ENCODE measurements at places on chromosomes 6 and 20.

GRCh38 chr6:84615113-84615850, 149.1 kb downstream of the TBX18 start:
- DNase-seq = no peak

GRCh38 chr20:24206995-24207394, 218.4 kb upstream of the GGTLC1 start:
- DNase-seq = no peak

DNA sequence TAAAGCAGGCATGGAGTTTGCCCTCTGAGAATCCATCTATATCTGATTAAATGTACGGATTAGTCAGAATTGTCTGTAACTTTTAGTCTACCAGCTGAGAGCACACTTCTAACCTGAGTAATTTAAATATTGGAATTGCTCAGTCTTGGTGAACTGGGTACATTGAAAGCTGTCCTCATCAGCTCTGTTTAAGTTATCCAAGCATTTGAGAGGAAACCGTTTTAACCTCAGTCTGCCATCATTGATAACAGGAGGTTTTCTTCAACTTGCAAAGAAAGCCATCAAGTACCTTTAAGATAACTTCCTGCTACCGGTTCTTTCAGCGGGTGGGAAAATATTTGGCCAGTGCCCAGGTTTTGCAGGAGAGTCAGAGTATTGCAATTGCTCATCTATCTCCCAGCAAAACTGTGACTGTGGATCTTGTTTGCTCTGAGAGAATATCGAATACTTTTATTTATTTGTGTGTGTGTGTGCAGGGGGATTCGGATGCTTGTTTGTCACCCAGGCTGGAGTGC, 31.1 kb upstream of the F13A1 start:
- DNase-seq = no peak

DNA sequence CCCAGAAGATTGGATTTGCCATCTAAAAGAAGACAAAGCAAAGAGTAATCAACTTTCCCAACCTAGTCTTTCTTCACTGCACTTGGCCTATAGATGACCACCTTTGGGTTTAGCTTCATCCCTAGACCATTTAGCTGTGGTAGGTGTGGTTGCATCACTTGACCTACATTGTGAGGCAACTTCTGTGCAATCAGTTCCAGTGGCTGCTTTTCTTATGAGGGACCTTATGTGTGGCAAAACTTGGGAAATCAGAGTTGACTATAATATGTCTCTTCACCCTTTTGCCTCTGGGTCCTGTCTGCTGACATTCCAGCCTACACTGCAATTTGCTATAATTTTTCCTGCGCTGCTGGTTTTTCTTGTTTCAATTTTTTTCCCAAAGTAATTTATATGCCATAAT, 55.2 kb downstream of the PRDM13 start:
- no peak for DNase-seq

DNA sequence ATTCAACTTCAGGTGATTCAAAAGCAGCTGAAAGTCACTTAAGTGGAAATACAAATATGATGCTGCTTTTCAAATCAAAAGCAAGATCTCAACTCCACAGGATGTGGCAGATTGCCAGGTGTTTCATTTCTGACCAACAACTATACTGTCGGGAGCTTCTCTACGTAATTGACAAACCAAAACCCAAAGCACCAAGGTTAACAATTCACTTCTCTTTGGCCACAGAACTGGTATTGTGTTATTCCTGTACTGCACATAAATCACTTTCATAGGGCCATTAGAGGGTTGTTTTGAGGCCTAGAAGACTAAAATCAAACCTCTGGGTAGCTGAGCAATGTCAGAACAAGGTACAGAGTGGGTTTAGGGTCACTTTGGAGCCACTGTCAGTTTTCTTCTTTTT, 169.7 kb downstream of the HAO1 start:
- no peak for DNase-seq

- DNase-seq = no peak
These were observed 706 bp upstream of the TUBB2B start for GRCh38 chr6:3228046-3228671.

DNA sequence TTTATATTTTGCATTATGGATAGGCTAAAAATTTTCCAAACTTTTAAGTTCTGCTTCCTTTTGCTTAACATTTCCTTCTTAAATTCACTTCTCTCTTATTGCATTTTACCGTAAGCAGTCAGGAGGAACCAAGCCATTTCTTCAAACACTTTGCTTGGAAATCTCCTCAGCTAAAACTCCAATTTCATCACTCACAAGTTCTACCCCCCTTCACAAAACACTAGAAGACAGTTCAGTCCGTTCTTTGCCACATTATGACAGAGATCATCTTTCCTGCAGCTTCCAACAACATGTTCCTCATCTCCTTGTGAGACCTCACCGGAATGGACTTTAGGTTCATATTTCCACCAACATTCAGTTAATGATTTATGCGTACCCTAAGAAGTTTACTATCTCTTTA, 79.2 kb upstream of the LY86 start:
- no peak for DNase-seq

- DNase-seq = no peak
These were observed 19.8 kb downstream of the HDGFL1 start for GRCh38 chr6:22589118-22589517.

- no peak for DNase-seq
These were observed 53.0 kb upstream of the TCF21 start for GRCh38 chr6:133835901-133836300.

- DNase-seq = peak; percentile 58
These were observed 7.5 kb downstream of the SRXN1 start for GRCh38 chr20:645318-646106.

DNA sequence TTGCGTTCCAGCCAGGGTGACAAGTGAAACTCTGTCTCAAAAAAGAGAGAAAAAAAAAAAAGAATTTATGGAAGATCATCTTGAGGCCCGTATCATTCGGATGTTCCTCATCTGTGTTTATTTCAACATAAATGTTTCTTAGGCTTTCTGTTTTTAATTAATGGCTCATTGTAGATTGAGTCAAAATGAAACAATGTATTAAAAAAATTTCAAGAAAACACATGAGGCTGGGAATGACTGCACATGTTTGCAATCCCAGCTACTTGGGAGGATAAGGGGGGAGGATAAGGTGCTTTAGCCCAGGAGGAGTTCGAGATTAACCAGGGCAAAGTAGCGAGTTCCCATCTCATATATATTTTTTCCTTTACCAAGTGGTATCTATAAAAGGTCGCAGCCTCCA, 47.3 kb downstream of the ITCH start:
- DNase-seq = no peak

DNA sequence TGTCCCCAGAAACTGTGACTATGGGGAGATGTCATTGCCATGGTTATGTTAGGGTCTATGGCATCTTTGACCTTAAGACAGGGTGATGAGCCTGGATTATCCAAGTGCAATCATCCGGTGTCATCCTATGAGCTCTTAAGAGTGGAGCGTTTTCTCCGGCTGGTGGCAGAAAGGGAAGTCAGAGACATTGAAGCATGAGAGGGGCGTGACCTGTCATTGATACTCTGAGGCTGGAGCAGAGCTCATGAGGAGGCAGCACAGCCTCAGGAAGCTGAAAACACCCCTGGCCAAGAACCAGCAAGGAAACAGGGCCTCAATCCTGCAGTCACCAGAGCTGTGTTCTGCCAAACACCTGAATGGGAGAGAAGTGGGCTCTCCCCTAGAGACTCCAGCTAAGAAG, 59.6 kb downstream of the ANKRD60 start:
- no peak for DNase-seq

DNA sequence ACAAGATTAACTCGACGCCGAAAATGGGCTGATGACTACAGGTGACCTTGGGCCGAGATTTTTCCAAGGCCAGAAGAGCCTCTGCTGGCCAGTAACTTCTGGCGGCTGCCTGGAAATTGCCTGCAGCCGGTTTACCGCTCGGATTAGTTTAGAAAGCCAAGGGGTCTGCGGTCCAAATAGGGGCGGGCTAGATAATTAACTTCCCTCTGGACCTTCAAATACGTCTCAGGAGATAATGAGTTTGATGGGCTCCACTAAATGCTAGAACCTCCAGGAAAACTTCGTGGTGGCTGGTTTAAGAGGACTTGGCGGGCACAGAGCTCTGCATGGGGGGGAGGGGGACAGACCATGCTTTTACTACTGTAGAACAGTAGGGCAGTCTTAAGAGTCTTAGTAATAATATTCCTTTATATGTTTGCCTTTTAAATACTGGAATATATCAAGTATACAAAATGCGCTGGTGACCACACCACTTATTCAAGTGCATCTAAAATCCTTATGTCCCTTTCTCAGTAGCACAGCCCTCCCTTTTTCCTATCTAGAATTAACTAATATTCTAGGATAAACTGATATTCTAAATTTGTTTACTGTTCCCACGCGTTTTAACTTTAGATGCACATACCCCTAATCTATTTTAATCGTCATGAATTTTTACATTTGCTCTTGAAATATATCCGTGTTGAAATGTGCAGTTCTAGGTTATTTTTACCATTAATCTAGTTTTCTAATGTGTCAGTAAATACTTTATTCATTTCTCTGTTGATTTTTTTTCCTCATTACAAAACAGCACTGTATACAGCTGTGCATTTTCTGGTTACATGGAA, 107.5 kb upstream of the PRSS16 start:
- DNase-seq = no peak

DNA sequence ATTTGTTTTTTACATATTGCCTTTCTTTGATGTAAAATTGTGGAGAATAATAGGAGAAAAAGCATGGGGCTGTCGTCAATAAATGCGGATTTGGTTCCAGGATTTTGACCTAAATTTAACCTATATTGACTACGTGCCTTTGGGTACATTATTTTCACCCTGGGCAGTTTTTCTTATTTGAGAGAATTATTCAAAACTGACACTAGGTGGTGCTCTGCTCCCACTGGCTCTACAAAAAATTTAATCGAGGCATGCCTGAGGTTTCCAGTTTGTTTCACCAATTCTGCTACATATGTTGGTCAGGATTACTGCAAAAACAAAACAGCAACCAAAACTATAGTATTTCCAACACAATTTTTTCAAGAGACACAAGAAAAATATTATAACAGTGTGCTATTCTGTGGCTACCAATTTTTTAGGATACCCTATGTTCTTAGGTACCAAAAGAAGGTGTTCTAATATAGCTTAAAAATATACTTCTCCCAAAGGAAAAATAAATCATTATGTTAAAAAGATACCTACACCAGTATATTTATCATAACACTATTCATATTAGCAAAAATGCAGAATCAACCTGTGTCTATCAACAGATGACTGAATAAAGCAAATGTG, 48.6 kb upstream of the FABP7 start:
- peak; percentile 14 for DNase-seq
